ENCODE measurements at places on chromosomes 6 and 20.

- no peak for DNase-seq
Measured at GRCh38 chr20:44357020-44357419, 1.5 kb downstream of the HNF4A start.

GRCh38 chr20:46142124-46142523 lies 24.0 kb downstream of the CD40 start:
- no peak for DNase-seq

DNA sequence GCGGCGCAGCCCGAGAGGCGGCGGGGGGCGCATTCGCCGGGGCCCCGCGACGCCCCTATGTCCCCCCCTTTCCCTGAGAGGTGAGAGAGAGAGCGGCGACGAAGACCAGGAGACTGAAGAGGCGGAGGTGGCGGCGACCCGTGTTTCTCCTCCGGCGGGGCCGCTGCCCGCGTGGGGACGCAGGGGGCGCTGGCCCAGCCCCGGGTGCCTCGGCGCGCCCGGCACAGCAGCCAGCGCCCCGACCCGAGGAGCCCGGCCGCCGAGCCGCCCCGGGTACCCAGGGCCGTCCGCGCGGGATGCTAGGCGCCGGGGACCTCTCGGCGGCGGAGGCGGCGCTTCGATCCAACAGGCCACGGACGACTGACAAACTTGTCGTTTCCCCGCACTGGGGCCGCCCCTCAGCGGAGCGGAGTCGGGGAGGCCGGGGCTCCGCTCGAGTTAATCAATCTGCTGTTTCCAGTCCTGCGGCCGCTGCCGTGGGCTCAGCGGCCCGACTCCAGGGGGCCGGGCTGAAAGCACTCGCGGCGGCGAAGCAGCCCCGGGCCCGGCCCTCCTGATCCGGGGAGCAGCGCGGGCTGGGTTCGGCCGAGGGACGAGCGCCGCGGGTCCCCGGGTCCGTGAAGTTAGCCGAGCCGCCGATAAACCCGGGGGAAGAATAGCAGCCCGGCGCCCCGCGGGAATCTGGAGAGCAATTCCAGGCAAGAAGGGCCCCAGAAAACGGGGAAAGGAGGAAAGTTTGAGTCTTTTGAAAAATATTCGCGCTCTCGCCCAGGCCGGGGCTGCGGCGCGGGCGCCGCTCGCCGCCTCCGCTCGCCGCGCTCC lies 631 bp downstream of the MDGA1 start:
- DNase-seq = no peak

DNA sequence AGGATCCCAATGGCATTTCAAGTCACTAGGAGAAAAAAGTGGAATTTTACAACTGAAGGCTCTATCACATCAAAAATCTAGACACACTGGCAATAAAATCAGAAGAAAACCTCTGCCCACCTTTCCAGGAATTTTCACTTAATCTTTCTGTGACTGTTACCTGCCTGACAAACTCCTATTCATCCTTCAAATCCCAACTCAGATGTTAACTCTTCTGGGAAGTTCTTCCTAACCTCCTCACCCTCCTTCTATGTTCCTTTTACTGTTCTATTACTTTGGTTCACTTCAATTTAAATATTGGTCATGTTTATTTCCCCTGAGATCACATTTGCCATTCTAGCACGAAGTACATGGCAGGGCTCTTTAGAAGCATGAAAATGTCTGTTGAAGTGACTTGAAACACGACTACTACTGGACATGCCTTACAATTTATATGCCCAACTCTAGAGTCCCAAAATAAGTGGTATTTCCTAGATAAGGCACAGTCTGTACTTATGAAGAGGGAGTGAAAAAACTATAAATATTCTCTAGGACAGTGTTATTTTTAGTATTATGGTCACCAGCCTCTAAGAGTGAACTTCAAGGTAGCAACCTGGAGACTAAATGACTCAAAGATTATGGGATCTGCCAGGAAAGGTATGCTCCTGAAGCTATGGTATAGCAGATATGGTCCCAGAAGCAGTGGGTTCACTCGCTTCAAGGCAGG lies 17.1 kb downstream of the CHD6 start:
- no peak for DNase-seq
